ENCODE measurements at places on chromosomes 3 and 15.
A peak's percentile ranks its signal among the peaks of the same experiment; 100 is the strongest.

DNA sequence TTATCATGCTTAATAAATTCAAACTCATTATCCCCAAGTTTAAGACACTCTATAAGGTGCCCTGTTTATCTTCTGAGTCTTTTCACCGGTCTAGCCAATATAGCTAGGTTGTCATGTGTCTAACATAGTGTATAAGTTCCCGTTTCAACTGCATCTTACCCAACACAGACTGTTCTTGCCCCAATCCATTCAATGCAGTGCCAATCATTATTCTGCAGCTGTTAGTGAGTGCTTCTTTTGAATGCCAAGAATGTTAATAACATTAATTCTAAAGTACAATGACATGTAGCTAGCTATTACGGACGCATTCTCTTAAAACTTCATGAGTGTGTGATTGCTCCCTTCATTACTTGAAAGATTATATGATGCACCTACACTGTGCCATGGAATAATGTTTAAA is 646.4 kb upstream of the NR2F2 start:
- no peak for DNase-seq

DNA sequence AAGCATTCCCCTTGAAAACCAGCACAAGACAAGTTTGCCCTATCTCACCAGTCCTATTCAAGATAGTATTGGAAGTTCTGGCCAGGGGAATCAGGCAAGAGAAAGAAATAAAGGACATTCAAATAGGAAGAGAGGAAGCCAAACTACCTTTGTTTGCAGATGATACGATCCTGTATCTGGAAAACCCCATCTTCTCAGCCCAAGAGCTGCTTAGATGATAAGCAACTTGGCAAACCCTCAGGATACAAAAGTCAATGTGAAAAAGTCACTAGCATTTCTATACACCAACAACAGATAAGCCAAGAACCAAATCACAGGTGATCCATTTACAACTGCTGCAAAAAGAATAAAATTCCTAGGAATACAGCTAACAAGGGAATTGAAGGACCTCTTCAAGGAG is 403.7 kb upstream of the AZI2 start:
- DNase-seq: no peak

DNA sequence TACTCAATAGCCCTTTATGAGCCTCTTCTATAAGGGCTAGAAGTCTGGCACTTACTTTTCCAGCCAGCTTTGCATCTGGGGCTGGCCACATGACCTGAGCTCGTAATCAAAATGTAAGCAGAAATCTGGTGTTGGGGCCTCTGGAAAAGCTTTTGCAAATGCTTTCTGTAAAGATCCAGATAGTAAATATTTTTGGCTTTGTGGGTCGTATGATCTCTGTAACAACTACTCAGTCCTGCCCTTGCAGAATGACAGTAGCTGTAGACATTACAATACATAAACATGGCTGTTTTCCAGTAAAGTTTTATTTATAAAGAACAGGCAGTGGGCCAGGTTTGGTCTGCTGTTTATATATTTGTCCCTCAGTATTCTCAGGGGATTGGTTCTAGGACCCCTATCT is 46.2 kb upstream of the THRB start:
- DNase-seq: no peak

- DNase-seq: no peak
These were observed 26.5 kb upstream of the PLOD2 start for GRCh38 chr3:146187334-146187950.

DNA sequence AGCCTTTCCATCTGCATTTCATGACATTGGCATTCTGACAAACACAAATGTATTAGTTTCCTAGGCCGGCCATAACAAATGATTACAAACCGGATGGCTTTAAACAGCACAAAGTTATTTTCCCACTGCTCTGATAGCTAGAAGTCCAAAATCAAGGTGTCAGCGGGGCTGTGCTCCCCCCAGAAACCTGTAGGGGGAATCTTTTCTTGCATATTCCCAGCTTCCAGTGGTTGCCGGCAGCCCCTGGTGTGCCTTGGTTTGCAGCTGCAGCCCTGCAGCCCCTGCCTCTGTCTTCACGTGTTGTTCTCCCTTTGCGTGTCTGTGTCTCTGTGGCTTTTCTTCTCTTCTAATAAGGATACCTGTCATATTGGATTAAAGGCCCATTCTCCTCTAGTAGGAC is 79.0 kb upstream of the CDV3 start:
- no peak for DNase-seq

GRCh38 chr3:134929976-134930375 is 134.9 kb downstream of the EPHB1 start:
- no peak for DNase-seq

DNA sequence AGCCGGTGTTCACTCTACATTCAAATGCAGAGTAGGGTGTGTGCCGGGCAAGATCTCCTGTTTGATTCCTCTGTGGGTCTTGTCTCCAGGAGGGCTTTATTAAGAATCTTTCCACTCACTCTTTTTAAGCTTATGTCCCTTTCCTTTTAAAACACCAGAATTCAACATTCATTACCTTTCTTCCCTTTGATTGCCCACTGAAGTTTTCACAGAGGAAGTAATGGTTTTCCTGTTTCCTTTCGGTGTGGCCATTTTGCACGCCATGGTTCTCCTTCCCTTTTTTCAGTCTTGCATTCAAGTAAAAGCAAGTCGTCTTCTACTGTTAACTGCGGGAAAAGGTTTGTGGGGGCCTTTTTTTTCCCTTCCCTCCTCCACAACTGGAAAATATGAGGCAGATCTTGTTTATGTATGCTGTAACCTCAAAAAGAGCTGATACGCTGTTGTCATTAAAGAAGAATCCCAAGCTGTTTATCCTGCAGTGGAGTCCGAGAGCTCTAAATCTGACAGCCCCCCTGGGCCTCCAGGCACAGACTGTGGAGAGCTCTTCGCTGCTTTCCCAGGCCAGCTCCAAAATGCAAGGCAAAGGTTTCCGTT is 40.5 kb downstream of the FILIP1L start:
- DNase-seq: peak; percentile 78

DNA sequence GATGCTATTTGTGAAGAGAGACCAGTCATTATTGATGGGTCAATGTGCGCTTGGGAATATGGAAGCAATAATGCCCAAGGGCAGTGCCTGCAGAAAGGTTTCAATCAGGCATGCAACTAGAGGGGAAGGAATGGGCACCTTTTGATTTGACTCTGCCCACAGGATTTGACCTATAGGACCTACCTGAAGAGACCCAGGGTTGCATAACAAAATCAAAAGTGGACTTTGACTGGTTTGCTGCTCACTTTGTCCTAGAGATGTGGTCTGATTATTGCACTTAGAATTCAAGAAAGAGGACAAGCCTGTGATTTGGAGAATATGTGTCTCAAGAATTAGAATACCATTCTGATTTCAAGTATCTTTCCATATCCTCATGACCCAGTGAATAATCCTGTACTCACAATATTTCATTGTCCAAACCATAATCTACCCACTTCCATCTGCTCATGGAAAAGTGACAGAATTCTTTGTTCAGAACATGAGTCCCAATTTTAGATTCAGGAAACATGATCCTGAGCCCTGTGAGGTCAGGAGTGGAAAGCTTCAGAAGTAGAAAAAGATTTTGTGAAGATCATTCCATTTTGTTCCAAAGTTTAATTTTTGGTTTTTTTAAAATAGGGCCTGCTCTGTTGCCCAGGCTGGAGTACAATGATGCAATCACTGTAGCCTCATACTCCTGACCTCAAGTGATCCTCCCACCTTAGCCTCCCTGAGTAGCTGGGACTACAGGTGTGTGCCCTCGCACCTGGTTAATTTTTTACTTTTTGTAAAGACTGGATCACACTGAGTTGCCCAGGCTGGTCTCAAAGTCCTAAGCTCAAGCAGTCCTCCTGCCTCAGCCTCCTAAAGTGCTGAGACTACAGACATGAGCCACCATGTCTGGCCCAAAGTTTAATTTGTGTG is 151.3 kb upstream of the NR2E3 start:
- DNase-seq: no peak

DNA sequence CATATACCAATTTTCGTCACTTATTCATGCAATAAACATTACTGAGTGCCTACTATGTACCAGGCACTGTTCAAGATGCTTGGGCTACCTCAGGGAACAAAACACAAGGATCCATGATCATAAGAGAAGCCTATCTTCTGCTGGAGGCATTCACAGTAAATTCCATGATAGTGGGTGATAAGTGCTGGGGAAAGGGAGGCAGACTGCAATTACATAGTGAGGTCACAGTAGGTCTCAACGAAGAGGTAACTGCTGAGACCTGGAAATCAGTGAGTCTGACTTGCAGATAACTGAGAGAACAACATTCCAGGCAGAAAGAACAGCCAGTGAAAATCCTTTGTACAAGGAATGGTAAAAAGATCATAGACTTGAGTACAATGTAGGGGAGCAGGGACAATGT is 33.6 kb downstream of the RAF1 start:
- DNase-seq: no peak

DNA sequence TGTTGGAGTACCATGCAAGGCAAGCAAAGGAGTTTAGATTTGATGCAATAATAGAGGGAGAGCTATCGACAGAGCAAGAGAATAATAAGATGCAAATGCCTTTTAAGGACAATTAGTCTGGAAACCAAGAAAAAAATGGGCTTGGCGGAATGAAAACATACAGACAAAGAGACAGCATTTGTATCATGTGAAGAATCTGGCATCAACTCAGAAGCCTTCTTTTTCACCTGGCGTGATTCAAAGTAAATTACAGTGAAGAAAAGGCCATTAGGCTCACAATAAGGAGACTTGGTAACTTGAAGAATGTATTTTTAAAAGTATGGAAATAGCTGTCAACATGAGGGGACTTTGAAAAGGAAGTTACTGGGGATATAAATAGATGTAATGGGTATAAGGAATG is 521.2 kb upstream of the GOLIM4 start:
- no peak for DNase-seq

DNA sequence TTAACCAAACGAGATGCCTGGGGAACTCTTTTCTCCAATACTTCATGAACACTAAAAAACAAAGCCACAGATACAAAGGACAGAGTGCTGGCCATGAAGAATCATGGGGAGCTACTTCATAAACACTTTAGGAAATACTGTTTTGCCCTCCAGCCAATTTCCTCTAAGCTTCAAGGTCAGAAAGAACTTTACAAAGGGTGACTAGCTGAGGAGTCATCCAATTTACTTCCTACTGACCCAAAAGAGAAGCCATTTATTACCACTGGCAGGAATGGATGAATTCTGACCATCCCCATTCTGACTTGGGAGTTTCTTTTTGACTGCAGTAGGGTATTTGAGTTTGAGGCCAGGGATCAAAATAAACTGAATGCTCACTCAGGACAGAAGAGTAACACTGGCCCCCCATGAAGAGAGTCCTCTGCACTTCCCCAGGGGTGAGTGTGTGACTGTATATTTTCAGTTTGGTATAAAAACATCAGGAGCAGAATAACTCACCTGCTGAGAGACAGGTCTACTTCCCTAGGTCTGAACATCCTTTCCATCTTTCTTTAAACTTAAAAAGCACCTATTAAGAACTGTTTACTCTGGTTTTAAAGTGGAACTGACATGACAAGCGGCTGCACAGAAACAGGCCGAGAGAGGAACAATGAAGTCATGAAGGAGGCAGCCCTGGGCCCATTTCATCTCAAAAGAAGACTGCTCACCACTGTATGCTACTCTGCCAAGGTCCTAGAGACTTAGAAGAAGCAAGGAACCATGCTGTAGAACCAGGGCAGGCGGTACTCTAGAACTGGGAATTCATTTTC is 203.6 kb downstream of the TNIK start:
- DNase-seq: no peak

DNA sequence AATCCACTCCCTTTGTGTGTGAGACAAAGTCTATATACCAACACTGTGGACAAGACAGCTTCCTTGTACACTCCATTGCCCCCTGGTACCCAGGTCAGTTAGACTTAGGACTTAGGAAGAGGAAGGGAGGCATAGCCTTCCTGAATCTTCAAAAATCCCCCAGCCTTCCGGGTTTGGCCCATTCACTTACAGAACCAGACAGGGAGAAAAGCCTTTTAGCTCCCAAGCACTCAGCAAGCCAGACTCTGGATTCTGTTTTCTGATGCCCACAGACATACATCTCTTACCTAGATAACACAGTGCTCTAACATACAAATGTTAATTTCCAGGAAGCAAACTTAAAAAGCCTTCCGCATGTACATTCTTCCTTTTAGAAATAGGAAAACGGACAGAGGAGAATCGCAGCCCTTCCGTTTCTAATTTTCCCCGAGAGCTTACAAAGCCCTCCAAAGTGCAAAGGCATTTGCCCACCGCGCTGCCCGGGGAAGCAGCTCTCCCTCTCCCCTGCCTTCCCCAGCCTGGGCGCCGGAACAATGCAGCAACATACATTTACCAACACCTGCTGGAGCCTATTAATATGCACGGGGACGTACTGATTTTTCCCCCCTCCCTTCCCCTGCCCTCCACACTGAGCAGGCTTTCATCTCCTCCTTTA is 442.0 kb downstream of the MAGI1 start:
- no peak for DNase-seq

DNA sequence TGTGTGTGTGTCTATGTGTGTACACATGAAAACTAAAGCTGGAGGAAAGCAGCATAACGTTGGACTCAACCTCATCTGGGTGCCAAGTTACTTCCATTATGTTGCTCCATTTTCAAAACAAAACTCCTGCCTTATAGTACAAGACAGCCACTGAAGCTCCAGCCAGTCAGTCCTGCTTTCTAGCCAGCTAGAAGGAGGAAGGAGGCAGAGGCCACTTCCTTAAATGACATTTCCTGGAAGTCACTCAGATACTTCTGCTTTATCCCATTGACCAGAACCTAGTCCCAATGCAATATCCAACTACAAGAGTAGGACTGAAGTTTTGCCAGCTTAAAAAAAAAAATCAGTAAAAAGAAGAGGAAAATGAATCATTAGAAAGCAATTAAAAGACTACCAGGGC is 31.7 kb downstream of the CADPS start:
- no peak for DNase-seq

DNA sequence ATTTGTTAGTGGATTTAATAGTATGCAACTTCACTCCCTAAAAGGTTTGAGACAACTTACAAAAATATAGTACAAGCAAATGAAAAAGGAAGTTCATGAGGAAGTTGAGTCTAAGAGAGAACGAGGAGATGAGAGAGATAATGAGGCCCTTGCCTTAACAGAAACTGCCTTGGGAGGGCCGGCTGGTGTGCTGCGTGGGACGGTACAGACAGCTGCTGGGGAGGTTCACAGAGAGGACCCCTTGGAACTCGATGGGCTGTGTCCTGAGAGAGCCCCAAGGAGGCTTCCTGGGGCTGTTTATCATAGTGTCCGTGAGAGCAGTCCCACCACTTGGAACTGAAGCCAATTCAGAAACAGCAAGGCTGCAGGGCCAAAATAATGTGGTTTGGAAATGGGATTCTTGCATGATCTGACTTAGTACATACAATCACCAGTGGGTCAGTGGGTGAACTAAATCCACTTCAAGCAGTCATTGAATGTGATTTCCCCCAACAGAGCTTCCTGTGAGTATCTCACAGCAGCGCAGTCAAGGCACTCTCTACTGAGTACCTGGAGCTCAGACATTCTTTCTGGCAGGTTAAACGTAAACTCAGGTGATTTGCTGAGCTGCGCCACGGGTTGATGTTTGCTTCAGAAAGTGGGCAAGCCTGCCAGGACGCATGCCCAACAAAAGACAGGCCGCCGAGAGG is 90.8 kb downstream of the CRTC3 start:
- DNase-seq: no peak

DNA sequence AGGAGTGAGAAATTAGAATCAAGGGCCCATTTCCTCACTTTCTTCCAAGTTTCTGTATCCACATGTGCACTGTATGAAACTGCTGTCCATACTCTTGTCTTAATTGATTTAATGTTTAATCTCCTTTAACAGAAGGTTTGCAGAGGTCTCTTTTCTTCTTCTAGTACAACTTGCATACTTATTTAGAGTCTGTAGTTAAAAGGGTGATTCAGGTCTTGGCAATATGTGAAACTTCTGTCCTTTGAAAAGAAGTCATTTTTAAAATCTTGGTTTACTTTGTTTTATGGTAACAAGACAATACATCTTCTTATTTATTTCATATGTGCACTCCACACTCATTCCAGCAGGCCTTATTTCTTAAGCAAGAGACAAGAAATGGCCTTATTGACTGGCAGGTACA is 25.8 kb downstream of the TMEM45A start:
- no peak for DNase-seq

Measured in forelimb muscle (tissue), 1 donor.